ENCODE measurements at places on chromosomes 1 and 21. TPM values are rescaled to one million over a fixed set of nuclear protein-coding genes. Genes with fewer than 3 reads are reported as not detected.

DNA sequence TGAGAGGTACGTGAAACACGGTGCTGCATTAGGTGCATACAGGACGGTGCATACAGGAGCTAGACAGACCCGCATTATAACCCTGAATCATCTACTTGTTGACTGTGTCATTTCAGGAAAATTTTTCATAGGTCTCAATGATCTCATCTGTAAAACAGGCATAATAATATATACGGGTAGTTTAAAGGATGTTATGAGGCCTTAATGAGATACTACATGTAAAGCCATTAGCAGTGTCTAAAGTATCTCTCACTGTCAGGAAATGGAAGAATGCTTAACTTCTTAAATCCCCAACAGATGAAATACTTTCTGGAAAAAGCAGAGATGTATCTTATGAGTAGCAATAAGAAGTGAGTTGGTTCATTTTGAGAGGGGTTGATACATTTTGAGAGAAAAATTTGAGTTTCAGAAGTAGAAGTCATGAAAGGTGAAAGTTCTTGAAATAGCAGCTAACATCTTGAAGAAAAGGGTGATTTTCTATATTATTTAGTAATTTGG is 669.6 kb downstream of the PTPRC start:
- no peak for DNase-seq

GRCh38 chr1:162422662-162423375 is 10.9 kb upstream of the SH2D1B start:
- DNase-seq = peak; percentile 22

- DNase-seq = no peak
Observed at GRCh38 chr1:245835386-245835785, 671.7 kb downstream of the SMYD3 start.

- no peak for DNase-seq
Observed at GRCh38 chr1:93714356-93714755, 32.7 kb upstream of the BCAR3 start.

DNA sequence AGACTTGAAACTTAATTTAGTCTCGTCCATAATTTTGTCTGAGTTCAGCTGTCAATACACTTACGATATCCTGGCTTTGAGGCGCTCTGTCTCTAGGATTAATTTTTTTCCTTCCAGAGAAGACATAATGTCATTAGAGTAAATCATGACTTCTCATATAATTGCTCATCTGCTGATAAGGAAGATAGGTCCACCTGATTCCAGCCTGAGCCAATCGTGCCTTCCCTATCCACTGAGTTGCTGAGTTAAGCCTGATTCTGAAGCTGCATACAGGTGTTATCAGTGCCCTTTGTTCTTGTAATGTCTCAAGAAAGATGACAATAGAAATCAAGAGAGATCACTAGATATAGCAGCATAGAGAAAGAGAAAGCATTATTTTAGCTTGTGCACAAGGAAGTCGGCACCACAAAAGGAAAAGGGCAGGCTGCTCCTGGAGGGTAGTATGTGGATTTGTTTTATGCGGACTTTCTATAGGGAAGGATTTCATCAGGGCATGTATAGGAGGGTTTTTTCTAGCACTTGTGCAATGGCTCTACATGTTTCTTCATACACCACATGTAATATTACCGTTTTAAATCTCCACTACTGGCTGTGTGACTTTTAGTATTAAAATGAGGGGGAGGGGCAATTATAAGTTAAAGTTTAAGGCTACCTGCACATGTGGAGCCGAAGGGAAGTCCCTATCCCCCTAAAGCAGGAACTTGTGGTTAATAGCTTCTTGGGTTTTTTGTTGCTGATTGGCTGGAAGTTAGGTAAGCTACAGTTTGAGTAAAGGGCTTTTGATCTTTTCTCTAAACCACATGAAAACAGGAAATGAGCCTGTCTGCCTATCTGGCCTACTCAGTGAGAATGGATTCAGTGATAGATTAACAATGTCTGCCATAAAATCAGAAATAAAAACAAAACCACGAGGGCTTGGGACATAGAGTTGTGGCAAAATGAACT is 133.4 kb downstream of the PLPPR5 start:
- peak; percentile 86 for DNase-seq

- no peak for DNase-seq
Observed at GRCh38 chr1:94660994-94661393, 119.4 kb upstream of the F3 start.

GRCh38 chr1:64757213-64757612 is 12.3 kb downstream of the RAVER2 start:
- no peak for DNase-seq

DNA sequence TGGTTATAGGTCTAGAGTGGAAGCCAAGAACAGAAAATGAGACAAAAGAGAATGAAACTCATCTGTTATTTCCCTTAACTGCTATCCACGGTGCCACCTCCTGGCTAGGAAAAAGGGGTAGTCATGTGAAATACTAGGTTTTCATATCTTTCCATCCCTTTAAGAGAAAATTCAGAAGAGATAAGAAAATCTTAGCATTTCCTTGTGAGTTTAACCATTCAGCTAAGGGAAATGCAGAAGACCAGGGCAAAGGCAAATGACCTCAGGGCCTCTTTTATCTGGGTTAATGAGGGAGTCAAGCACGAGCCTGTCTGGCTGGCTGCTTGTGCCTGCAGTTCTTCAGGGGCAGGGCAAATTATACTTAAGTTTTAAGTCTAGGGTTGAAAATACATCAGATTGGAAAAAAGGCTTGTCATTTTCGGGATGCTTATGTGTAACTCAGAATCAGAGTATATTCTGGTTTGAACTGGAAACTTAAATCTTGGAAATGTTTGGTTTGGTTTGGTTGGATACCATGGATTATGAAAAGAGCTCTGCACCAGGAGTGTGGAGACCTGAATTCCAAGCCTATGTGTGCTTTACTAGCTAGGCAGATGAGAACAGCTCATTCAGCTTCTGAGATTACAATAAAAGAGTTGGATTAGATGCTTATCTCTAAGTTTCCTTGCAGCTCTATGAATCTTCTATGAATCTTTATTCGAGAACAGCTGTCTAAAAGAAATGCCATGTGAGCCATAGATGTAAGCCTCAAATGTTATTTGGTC is 19.9 kb downstream of the NIBAN1 start:
- DNase-seq = no peak

- DNase-seq = peak; percentile 63
Observed at GRCh38 chr1:209756615-209757445, 977 bp downstream of the TRAF3IP3 start.

DNA sequence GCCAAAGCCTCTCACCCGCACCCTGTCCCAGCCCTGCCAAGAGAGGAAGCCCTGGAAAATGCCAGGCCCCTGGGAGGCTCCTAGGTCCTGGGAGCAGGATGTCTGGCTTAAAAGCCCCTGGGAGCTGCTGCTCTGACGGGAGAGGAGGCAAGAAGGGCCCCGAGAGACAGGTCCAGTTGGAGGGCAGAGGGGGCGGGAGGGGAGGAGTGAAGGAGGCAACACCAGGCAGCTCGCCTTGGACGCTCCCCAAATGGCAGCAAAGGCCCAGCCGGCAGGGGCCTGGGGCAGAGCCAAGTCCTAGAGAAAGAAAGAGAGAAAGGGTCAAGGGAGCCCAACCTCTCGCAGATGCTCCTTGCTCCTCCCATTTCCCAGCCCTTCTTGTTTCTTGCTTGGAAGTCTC is 6.8 kb downstream of the ETV3L start:
- no peak for DNase-seq

DNA sequence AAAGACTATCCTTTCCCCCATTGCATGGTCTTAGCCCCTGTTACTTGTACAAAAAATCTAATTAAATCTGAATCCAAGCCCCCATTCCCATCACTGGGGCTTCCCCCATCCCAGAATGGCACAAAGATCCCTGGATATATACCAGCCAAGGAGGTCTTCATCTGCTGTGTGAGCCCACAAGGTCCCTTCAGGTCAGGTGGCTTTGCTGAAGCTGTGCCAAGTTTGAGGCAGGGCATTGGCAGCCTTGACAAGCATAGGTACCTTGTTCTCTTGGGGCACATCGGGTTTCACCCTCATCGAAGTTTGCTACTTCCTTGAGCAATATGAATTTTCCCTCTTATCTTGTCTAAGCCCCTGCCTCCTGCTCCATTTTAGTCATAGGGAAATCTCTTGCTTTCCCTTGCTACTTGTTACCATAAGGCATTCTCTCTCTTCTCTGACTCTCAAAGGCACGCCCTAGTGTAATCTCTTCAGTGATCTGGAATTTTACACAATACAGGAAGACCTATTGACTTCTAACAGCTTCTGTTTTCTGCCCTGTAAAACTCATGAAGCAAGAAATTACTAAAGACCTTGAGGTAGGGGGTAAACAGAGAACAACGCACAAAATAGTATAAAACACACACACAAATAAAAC is 71.4 kb upstream of the COG2 start:
- no peak for DNase-seq

- no peak for DNase-seq
Observed at GRCh38 chr1:58789996-58790660, 6.3 kb upstream of the JUN start.

- DNase-seq = peak; percentile 72
Observed at GRCh38 chr1:43453442-43454269, at the start of gene HYI. TSS of gene HYI (minus strand) at chr1:43453931. CDS start at chr1:43453793, 138 bp downstream.

DNA sequence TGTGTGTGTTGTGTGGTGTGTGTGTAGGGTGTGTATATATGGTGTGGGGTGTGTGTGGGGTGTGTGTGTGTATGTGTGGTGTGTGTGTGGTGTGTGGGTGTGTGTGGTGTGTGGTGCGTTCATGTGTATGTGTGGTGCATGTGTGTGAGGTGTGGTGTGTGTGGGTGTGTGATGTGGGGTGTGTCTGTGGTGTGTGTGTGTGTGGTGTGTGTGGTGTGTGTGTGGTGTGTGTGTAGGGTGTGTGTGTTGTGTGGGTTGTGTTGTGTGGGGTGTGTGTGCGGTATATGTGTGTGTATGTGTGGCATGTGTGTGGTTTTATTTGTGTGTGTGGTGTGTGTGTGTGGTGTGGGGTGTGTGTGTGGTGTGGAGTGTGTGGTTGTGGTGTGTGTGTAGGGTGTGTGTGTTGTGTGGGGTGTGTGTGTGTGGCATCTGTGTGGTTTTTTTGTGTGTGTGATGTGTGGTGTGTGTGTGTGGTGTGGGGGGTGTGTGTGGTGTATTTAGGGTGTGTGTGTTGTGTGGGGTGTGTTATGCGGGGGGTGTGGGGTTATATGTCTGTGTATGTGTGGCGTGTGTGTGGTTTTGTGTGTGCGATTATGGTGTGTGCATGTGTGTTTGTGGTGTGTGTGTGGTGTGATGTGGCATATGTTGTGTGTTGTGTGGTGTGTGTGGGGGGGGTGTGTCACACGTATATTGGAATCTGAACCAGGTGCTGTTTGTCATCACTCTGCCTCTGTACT is 17.1 kb upstream of the ZBTB21 start:
- DNase-seq = no peak

DNA sequence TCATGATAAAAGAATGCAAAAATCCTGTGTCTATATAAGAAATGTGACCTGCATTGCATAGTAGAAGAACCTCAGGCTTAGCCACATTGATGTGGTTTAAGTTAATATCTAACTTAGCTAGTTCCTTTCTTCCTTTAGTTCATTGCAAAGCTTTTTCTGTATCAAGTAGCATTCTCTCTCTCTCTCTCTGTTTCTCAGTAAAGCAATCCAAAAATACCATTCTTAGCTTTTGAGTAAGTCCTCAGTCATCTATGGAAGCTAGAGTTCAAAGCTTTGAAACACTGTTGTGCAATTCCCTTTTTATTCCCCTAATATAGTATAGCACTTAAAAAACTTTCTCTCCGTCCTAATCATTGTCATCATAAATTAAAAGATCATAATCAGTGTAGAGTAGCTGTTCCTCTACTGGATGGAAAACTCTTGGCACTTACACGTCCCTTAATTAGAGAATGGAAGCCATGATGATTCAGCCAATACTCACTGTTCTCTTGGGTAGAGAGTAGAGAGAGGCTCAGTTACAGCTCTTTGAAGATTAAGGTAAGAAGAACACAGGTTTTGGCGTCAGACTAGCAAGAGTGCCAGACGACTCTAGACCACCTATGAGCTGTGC is 350.3 kb upstream of the LYPLAL1 start:
- DNase-seq = no peak

GRCh38 chr21:44670642-44671432 is 4.1 kb upstream of the KRTAP12-2 start:
- no peak for DNase-seq

DNA sequence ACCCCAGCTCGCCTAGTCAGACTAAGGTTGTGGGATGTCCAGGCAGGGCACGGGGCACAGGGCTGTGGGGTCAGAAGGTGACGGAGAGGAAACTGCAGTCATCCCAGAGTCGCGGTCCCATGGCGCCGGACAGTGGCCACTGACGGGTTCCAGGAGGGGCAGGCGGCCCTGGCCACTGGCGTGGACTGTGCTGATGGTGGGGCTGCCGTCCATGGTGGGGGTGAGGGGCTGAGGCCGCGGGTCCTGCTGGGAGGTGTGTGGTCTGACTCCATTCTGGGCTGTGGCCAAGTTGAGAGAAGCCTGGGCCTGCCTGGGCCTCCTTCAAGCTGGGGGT is 32.0 kb downstream of the PCNT start:
- no peak for DNase-seq

DNA sequence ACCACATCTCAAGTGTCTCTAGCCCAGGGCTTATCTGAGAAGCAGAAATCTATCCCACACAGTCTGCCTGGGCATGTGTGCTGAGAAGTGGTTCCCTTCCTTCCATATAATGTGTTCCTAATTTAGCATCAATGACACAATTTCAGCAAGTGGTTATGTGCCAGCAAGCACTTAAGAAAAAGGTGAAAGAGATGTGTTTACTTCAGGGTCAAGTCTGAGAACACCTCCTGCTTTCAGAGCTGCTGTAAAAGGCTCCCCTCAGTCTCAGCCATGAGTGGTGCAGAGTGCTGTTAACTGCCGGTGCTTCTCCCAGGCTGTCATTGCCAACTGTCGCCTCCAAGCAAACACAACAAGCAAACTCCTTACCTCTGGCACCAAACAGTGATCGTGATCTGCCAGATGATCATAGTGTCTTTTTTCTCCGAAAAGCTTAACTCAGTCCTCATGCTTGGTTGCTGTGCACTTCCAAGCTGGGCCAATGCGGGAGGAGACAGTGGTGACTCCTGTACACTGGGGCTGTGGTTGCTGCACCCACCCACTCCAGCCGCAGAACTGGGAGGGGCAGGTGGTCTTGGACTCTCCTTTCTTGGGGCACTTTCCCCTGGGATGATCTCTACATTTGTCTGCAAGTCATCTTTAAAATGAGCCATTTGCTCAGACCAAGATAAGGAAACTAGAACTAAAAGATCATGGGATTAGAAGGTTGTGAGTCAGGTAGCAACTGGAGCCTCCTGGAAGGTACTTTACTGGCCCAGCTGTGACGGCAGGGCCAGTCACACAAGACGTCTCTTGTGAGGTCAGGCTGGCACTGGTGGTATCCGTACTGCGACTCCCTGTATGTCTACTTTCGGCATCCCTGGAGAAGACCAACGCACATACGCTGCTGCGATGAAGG is 32.4 kb downstream of the ATP1A1 start:
- DNase-seq = no peak

GRCh38 chr1:194279975-194280374 is 1093.6 kb upstream of the B3GALT2 start:
- DNase-seq = peak; percentile 40

Gene CRYZL1
- total RNA-seq = 60.6 TPM

Gene OR6K3
- total RNA-seq = not detected

Gene KRTAP10-12
- total RNA-seq = not detected

Gene PRKCZ
- total RNA-seq = 53.2 TPM

Gene SLC1A7
- not detected for total RNA-seq

Gene SPRR1B
- total RNA-seq = not detected

Gene HS2ST1
- total RNA-seq = 16.9 TPM

Gene HTR6
- not detected for total RNA-seq
